ENCODE measurements at places on chromosomes 6 and 20.

DNA sequence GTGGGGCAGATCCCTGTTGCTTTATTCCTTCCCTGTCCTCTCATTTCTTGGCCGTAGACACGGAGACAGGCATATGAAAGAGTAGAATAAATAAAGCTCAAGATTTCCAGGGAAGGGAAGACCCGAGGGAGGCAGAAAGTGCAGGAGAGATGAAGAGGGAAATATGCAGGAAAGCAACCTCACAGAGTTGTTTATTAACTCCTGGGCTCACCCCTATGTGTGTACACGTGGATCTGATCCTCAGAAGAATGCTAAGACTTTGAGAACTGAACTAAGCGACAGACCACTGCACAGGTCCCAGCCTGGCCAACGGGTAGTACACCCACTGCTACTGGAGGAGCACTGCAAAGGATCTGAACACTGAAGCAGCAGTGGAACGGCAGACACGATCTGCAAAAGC is 156.2 kb downstream of the KIF16B start:
- DNase-seq, result no peak

DNA sequence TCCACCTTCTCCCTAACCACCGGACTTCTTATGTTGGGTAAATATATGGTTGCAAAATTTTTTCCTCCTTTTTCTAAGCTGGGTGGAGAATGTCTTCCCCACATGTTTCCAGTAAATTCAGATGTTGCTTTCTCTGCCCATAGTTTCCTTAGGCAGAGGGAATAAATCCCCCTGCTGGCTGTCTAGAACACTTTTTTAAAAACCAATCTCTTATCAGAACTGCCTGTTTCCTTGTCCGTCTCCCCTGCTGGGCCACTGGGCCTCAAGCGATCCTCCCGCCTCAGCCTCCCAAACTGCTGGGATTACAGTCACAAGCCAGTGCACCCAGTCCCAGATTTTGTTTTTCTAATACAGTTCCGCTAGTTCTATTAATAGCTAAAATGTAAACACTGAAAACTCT is 9.9 kb upstream of the WFDC2 start:
- DNase-seq, result no peak

DNA sequence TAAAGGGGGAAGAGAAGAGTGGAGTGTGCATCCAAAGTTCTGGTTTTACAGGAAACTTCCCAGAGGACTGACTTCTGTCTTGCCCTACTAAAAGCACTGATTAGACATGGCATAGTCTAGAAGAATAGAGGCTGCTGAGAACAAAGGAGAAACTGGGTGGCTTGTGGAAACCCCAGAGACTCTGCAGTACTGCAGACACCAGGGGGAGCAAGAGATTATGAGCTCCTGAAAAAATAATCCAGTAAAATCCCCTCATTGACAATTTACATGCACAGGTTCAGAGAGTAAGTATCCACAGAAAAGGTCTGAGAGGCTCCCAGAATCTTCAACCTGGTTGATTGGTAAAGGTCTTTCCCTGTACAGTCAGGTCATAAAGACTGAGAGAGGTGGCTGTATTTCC is 48.7 kb upstream of the CLVS2 start:
- DNase-seq, result no peak

DNA sequence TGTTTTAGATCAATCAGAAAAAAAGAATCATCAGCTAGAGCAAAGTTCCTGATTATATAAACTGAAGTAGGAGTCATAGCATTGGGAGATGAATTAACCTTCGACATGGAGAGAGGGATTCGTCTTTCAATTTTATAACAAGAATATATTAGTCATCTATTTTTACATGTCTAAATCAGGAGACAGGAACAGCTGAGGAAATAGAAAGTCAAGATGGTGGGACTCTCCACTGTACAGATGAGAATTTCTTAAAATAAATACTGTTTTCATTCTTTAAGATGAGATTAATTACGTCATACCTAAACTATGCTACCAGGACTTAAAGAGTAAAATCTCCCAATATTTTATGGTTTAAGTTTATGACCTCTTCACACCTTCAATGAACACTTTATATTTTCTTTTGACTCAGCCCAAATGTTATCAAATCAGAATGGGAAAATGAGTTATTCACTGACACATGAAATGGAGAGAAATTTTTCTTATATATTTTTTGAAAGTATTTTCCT is 1137.7 kb downstream of the EPHA7 start:
- no peak for DNase-seq

- DNase-seq, result no peak
These were observed 101.8 kb upstream of the PREP start for GRCh38 chr6:105504706-105505105.

DNA sequence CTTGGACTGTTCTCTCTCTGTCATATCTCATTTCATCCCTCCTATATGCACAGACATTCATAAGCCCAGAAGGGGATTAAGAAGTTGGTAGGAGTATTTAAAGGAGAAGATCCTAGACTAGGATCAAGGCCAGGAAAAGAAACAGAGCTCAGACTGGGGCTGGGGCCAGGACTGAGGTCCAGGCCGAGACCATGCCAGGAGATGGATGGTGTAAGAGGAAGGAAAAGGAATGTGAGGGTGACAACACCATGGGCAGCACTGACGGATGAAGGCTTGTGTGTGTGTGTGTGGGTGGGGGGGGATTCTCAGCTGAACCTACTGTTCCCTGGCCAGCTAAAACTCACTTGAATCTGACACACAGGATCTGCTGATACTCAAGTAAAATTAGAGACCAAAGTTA is 182.1 kb downstream of the KIF6 start:
- no peak for DNase-seq

DNA sequence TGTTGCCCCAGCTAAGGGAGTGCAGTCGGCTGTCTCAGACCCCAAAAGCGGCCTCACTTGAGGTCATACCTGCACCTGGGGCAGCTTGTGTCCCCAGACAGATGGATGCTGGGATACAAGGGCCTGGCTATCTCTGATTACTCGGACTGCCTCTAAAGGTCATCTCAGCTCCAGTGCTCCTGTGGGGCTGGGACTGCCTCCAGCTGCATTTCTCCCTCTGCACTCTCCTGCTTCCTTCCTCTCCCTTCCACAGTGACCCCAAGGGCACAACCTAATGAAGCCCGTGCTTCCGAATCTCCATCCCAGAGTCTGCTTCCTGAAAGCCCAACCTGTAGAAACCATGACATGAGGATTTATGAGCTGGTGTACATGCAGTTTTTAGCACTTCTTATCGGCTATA is 22.8 kb upstream of the OCSTAMP start:
- DNase-seq, result no peak

DNA sequence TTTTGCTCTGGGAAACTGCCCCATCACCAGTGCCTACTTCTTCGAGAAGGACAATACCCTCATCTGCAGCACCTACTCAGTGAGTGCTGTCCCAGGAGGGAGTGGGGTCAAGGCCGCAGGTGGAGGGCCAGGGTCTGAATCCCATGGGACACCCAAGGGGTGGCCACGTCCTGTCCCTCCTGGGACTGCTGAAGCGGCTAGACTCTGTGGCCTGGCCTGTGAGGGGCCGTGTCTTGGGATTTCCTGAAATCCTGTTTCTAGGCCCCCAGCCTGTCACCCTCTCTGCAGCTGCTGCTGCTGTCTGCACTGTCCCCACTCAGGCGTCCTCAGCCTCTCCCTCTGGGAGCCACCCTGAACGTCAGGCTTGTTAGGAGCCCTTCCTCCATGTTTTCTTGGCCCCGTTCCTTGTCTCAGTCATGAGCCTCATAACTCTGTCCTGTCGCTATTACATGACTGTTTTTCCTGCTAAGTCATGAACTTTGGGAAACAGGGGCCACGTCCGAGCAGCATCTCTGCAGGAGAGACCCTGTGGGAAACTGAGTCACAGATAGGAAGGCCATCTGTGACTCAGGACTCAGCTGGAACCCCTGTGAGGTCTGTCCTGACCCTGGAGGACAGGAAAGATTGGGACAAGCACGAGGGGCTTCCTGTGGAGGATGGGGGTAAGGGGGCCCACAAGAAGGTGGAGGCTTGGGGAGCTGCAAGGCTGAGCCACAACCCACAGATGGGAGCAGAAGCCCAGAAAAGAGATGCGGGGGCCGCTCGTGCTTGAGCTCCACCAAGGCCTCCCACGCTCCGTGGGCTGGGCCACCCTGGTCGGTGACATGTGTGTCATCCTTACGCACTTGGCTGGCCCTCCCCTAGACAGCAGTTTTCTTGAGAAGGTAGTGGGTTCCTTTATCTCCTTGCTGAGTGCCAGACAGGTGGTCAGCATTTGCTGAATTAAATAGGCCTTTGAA is 49.9 kb downstream of the EFCAB8 start:
- DNase-seq, result no peak

DNA sequence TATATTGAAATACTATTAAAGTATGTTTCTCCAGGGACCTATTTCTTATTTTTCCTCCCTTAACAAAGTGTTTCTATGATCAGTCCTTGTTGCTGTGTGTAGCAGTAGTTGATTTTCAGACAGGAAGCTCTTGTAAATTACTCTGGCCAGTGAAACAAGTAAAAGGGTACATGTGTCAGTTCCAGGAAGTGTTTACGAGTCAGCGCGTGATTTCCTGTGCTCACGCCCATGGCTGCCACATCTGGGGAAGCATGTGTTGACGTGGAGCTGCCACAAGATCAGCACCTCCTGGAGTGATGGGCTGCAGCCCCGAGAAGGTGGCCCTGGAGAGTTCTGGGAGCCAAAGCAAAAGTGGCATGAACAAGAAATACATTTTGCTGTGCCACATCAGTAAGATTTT is 38.6 kb upstream of the GGTLC1 start:
- DNase-seq, result peak; percentile 85

DNA sequence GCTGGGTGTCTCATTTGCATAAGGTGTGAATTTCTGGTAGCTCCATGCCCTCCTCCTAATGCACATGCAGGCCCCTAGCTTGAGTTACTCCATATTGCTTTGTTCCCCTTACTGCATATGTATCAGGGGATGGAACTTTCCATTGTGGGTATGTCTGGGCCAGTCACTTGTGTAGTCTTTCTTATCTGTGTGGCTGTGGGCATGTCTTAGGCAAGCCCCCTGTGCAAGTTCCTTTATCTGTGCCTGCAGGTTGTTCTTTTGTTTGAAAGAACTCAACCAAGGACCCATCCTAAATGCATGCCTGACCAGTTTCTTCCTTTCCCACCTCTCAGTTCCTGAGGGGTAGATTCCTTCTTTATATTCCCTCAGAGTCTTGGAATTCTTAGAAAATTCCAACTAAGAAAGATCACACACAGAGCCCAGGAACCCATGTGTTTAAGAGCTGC is 23.6 kb downstream of the MBOAT1 start:
- DNase-seq, result no peak

- DNase-seq, result no peak
These were observed 155.8 kb downstream of the MBOAT1 start for GRCh38 chr6:20056350-20056992.

DNA sequence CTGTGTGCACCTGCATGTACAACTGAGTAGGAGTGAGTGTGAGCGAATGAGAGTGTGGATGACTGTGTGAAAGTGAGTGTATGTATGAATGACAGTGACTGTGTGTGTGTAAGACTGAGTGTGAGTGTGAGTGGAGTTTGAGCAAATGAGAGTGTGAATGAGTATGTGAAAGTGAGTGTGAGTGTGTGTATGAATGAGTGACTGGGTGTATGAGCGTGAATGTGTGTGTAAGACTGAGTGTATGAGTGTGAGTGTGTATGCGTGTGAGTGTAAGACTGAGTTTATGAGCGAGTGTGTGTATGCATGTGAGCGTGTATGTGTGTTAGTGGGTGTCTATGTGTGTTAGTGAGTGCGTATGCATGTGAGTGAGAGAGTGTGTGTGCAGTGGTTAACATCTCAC is 220.8 kb downstream of the QKI start:
- no peak for DNase-seq

- DNase-seq, result no peak
These were observed 73.2 kb downstream of the LAMA4 start for GRCh38 chr6:112181130-112181529.

DNA sequence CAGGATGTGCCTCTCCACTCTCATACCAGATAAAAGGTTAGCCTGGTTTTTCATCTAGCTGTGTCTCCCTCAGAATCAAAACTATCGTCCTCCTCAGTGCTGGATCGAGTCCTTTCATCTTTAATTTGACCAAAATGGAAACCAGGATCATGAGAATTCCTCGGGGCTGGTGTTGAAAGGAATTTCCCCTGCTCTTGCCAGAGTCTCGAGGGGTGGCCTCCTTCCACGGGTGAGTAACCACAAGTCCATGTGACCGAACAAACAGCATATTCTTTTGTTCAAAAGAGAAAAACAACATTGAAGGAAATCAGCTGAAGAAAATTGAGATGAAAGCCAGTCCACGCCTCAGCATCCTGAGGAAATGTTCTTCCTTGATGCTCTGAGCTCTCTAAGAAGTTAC is 165.9 kb upstream of the CDYL start:
- no peak for DNase-seq

DNA sequence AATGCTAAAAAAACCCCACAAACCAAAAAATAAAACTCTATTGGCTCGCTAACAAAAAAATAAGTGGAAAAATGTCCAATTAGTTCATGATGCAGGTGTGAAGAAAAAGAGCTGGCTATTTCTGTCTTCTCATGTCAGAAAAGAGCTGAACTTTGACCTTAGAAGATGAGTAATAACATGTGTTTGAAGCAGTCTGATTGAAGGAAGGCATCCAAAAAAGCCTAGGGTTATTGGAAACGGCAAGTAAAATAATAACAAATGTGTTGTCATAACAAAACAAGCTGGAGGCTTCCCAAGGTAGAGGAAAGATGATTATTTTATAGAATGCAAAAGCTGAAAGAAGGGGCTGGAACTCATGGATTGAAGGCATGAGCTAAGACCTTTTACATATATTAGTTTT is 94.4 kb upstream of the FAM184A start:
- DNase-seq, result no peak

GRCh38 chr6:43308101-43308989 is at the start of gene CRIP3:
Gene CRIP3 (minus strand): TSS chr6:43308826. CDS start chr6:43308792, 34 bp downstream.
- DNase-seq, result peak; percentile 63

GRCh38 chr20:10763112-10763511 is 89.3 kb upstream of the JAG1 start:
- no peak for DNase-seq

- DNase-seq, result no peak
These were observed 21.3 kb upstream of the HLA-DRB5 start for GRCh38 chr6:32551410-32551809.

Data from CD4-positive, alpha-beta memory T cell (primary cell).